Activated naive CD4-positive, alpha-beta T cell (primary cell): ENCODE measurements at places on chromosomes 7 and 10.

DNA sequence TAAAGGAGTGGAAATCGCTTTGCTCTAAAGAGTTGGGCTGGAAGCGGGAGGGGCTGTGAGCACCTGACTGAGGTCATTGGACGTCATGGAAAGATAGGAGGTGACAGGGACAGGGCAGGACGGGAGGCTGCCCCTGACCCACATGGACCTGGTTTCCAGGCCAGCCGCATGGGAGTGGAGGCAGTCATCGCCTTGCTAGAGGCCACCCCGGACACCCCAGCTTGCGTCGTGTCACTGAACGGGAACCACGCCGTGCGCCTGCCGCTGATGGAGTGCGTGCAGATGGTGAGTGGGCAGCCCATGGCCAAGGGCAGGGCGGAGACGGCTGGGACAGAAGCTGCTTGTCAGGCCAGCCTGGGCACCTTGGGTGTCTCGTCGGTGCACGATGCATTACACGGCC, 41.8 kb downstream of the PFKP start:
- no peak for DNase-seq

GRCh38 chr7:134255814-134256213, 60.9 kb downstream of the SLC35B4 start:
- DNase-seq: no peak

DNA sequence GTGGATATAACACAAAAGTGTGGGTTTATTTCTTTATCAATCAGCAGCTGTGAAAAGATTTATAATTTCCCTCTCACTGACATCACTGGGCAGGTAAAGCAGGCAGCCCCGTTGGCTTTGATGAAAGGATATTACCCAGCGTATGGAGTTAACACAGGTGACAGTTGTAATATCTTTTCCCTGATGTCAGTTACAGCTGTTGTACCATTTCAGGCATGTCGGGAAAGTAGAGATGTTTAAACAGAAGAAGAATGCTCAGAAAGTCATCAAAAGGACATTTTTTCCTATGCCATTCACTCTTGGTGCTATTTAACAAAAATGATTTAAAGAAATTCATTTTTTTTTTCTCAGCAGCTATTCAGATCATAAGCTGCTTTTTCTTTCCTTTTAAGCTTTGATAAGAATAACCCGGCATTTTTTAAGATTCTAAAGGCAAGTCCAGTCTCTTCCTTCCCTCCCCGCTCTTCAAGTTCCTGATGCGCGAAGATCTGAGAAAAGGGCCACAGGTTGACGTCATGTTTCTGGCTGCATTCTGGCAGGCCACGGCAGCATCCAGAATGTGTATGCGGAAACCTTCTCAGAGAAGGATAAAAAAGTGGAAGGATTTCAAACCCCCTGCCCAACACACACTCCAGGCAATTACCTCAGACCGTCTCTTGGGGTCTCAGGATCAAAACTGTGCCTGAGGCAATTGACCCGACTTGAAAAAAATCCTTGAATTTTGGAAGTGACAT, 32.5 kb upstream of the ADAM12 start:
- DNase-seq: no peak

DNA sequence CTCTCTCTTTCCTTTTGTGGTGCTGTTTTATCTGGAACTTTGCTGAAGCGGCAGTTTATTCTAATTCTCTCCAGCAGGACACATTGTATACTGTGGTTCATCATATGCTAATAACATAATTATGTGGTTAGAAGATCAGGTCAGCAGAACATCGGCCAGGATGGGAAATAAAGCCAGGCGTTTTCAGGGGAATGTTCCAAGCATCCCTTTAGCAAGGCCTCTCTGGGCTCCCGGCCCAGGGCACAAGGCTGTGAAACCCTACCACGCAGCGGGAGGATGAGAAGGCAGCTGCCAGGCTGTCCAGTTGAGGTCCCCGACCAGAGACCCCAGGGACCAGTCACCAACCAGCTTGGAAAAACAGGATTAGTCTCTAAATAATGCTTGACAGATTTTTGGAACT, 112.2 kb upstream of the GALNT17 start:
- no peak for DNase-seq

DNA sequence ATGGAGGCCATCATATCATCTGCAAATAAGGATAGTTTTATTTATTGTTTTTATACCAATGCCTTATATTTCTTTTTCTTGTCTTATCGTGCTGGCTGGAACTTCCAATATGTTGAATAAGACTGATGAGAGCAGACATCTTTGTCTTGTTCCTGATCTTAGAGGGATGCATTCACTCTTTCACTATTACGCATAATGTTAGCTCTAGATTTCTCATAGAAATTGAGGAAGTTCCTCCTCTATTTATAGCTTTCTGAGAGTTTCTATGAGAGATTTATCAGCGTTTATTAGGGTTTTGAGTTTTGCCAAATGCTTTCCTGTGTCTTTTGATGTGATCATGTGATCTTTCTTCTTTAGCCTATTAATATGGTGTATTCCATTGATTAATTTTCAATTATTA, 49.3 kb downstream of the COL28A1 start:
- no peak for DNase-seq

DNA sequence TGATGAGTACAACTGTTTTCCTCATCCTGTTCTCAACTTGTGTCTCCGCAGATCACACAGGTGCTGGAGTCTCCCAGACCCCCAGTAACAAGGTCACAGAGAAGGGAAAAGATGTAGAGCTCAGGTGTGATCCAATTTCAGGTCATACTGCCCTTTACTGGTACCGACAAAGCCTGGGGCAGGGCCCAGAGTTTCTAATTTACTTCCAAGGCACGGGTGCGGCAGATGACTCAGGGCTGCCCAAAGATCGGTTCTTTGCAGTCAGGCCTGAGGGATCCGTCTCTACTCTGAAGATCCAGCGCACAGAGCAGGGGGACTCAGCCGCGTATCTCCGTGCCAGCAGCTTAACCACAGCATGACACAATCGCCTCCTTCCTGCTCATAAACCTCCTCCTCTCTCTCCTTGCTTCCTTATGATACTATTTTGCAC, 126.7 kb upstream of the PRSS58 start:
- DNase-seq: no peak

DNA sequence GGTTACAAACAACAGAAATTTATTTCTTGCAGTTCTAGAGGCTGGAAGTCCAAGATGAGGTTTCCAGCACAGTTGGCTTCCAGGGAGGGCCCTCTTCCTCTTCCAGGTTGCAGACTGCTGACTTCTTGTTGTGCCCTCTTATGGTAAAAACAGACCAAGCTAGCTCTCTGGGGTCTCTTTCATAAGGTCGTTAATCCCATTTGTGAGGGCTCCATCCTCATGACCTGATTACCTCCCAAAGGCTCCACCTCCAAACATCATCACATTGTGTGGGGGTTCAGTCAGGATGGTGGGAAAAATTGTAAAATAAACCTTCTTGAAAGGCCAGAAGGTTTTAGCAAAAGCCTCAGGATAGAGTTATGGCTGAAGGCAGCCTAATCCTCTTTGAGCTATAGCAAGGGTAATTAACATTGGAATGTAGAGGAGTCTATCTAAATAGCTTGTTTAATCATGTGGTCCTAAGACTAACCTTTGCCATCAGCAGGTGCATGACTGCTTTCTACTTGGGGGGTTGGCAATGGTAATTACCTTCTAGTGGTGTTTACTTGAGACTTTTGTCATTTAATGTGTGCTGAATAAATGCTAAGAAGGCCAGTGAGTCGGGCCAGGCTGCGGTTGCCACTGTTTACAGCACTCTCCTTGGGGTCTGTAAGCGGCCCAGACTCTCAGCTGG, 80.8 kb downstream of the PPP1R17 start:
- DNase-seq: no peak

- DNase-seq: no peak
Observed at GRCh38 chr7:117929237-117929636, 56.0 kb upstream of the CTTNBP2 start.

DNA sequence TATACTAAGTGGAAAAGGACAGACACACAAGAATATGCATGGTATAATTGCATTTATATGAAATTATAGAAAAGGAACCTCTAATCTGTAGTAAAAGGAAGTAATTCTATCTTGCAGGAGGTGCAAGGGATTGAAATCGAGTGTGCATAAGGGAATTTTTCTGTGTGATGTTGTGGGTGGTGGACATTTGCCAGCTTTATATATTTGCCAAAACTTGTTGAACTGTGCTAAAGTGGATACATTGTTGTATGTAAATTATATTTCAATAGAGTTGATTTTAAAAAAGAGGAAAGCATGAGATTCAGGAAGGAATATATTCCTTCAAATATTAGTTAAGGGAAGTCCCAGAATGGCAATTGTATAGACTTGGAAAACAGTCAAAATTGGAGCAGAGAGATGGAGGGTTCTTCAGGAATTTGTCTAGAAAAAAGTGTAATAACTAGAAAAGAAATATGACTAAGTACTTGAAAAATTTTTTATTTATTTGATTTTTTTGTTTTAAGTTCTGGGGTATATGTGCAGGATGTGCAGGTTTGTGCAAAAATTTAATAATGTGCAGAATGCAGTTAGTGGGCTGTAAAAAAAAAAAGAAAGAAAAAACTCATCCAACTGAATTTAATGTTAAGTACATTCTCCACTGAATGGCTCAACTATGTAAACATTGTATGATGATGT, 96.1 kb downstream of the ARL4A start:
- DNase-seq: no peak

- no peak for DNase-seq
Observed at GRCh38 chr7:134067164-134067563, 60.0 kb upstream of the LRGUK start.

GRCh38 chr7:36227223-36227622, 74.2 kb downstream of the EEPD1 start:
- DNase-seq: no peak
